ENCODE measurements at places on chromosomes 4 and X.

- no peak for DNase-seq
Measured at GRCh38 chr4:107654694-107655093, 65.3 kb downstream of the PAPSS1 start.

- DNase-seq = no peak
Measured at GRCh38 chrX:136199365-136199764, 51.8 kb downstream of the MAP7D3 start.

DNA sequence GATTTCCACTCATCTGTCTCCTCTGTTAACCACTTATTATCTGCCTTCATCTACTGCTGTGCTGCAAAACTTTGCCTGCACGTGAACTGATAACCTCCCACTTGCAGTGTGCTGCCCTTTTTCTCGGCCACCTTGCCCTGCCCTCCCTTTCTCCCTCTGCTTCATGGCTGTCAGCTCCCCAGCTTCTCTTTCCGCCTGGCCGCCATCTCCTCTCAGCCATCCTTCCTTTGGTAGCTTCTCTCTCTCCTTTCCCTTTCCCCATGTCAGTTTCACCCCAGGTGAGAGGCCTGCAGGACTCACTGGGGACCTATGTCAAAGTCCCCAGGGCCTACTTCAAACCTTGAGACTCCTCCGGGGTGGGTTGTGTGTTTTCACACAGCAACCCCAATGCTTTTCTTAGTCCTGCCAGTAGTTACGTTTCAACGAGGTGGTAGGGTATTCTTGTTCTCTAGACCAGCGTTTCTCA lies 6.6 kb downstream of the MSL3 start:
- no peak for DNase-seq

- DNase-seq = no peak
Measured at GRCh38 chr4:144411119-144411518, 234.8 kb upstream of the HHIP start.

DNA sequence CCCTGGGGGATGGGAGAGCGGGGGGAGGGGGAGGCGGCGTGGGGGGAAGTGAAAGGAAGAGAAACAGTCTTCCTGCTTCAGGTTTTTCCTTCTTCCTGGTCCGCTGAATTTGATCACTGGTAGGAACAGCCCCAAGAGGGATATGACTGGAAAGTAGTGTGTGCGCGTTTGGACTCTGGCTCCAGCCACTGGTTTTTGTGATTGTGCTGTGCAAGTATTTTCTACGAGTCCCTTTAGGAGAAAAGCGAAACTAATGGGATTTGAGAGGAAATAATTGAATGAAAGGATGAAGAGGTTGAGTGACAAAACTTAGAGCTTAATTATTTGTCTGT lies 836 bp downstream of the PRRG1 start:
- no peak for DNase-seq

- DNase-seq = no peak
Measured at GRCh38 chr4:24226023-24226422, 336.2 kb upstream of the PPARGC1A start.

DNA sequence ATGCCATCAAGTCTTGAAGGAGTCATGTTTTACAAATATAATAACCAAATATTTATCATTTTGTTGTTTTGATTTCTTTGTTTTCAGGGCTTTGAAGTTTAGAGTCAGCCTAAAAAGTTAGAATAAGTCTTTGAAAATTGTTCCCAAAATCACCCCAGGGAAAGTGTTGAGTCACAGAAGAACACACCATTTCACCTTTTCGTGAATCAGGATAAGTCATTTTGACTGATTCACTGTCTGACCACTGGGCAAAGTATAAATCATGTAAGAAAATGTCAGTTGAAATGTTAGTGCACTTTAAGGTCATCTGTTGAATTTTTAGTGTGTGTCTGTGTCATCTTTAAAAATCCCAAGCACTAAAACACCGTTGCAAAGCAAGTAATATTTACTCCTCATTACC lies 1320.1 kb downstream of the RPA4 start:
- DNase-seq = no peak

DNA sequence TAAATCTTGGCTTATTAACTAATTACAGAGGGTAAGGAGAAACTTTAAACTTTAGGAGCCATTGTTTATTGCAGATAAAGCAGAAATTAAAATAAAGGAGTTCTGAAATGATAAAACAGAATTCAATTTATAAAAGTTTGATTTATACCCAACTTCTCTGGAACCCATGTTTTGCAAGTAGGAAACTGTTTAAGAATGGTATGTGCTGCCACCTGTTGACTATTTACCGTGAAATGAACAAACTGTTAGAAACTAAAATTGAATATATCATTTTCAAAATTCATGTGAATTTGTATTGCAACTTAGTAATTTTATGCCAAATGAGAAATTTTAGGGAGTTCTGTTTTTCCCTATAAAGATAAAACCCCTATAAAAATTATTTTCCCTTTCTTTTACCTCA lies 11.0 kb upstream of the TBC1D8B start:
- DNase-seq = no peak

DNA sequence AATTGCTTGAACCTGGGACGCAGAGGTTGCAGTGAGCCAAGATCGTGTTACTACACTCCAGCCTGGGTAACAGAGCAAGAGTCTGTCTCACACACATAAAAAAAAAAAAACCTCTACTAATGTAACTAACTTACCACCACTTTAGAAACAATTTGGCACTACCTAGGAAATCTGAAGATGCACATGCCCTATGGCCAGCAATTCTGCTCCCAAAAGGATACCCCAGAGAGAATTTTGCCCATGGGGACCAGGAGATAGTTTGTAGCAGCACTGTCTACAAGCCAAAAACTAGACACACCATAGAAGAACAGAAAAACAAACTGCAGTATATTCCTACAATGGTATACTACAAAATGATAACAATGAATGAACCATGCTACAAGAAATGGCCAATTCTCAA lies 37.5 kb downstream of the USP46 start:
- no peak for DNase-seq

GRCh38 chr4:110132816-110133719 lies 65.3 kb downstream of the ELOVL6 start:
- no peak for DNase-seq

GRCh38 chr4:186946682-186947294 lies 223.1 kb upstream of the FAT1 start:
- no peak for DNase-seq

DNA sequence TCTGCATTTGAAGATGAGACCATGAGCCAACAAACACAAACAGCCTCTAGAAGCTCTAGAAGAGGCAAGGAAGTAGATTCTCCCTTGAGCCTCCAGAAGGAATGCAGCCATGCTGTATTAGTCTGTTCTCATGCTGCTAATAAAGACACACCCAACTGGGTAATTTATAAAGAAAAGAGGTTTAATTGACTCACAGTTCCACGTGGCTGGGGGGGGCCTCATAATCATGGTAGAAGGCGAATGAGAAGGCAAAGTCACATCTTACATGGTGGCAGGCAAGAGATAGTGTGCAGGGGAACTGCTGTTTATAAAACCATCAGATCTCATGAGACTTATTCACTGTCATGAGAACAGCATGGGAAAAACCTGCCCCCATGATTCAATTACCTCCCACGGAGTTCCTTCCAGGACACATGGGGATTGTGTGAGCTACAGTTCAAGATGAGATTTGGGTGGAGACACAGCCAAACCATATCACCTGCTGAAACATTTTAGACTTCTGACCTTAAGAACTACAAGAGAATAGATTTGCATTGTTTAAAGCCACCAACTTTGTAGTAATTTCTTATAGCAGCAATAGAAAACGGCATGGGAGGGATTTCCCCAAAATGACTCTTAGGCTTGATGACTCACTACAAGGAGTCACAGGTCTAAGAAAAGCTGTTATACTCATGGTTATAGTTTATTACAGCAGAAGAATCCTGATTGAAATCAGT lies 284.4 kb upstream of the SFRP2 start:
- DNase-seq = no peak

GRCh38 chr4:686413-687040 lies 2.4 kb downstream of the SLC49A3 start:
- DNase-seq = no peak

DNA sequence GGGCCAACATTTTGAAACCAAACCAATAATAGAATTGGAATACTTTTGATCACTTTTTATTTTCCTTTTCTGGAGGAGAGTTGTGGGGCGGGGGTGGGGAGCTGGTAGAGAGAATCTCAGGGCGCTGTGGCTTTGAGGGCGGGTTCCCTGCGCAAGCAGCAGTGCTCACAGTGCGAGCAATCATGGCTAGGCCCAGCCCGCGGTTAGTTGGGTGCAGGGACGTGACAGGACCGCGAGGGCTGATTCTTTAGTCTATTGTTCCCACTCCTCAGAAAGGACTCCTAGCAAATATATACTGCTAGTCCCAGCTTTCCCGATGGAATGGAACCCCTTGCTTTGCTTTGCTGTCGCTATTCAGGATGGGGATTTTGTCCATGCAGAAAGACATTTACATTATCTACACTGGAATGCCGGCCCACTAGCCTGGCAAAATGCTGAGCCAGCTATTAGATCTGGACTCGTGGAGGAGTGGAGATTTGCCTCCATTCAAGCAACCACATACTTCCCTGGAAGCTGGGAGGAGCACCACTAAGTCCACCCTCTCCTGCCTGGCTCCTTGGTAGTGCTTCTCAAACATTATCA lies 23.9 kb upstream of the APLN start:
- DNase-seq = peak; percentile 24

DNA sequence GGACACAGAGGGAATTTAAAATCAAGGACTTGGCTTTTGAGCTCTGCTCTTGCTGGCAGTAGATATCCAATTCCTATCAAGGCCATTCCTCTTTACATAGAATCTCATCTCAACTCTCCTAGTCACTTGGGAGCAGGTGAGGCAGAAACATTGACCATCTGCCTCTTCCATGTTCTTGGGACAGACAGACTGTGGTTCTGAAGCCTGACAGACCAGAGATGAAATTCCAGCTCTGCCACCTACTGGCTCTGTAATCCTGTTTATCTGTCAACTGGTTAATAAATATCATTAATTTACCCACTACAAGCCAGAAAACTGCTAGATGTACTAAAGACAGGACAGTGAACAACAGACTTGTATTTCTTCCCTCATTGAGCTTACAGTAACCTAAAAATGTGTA lies 300.8 kb downstream of the ADGRL3 start:
- no peak for DNase-seq

DNA sequence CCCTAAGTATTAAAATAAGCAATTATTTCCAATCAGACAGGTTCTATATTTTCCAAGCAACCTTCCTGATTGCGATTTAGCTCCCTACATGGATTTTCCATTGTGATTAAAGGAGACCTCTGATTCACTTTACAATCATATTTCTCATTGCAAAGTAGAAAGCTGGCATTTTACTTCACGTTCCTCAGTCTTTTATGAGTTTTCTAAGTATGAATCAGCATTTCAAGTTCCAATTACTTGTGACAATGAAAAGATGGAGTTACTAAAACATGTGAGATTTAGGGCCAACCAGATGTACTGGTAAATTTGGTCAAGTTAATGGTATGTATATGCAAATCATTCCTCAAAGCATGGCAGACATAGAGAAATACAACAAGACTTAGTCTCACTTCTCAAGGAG lies 206.2 kb downstream of the KCNIP4 start:
- no peak for DNase-seq

- no peak for DNase-seq
Measured at GRCh38 chr4:139900964-139901376, 235.4 kb downstream of the MGST2 start.

Data from activated CD4-positive, alpha-beta T cell treated with anti-CD3 and anti-CD28 coated beads for 4 hours (primary cell).